ENCODE measurements at places on chromosomes 2 and 18. TPM values are rescaled to one million over a fixed set of nuclear protein-coding genes. Genes with fewer than 3 reads are reported as not detected.

GRCh38 chr2:147297820-147298219 is 547.0 kb upstream of the ACVR2A start:
- no peak for DNase-seq

GRCh38 chr2:98282109-98282508 is 64.1 kb upstream of the CNGA3 start:
- DNase-seq, result no peak

The ERBB4 gene
- total RNA-seq, result 2.2 TPM

The SLC8A1 gene
- 0.10 TPM for total RNA-seq
